AG04450 (cell line): ENCODE measurements at places on chromosomes 16 and 17.

GRCh38 chr17:76601065-76601464 is 15.4 kb upstream of the ST6GALNAC2 start:
- no peak for DNase-seq

DNA sequence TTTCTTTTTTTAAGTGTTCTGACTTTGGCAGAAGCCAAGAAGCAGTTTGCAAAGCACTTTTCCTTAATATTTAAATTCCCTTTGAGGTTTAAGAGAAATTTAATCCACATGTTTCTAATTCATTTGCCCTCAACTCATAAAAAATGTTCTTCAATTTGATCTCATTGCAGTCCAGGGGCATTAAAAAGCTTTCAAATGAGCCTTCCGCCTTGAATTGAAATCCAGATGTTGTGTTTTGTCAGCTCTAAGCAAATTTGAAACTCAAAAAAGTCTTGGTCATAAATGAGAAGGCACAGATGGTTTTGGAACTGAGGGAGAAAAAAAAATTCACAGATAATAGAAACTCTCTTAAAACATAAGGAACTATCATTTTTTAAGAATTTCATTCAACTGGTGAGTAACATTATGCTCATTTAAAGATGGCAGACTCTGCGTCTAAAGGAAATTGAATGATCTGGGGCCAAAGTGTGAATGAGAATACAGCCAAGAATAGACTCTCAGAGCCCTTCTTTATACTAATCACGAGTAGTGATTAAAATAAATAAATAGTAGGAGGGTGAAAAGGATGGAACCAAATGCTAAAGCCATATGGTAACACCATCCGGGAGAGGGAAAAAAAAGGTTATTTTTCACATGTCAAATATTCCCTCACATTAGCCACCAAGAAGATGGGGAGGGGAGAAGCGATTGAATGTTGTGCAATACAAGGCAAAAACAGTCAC is 1304.7 kb downstream of the CDH8 start:
- DNase-seq, result no peak

DNA sequence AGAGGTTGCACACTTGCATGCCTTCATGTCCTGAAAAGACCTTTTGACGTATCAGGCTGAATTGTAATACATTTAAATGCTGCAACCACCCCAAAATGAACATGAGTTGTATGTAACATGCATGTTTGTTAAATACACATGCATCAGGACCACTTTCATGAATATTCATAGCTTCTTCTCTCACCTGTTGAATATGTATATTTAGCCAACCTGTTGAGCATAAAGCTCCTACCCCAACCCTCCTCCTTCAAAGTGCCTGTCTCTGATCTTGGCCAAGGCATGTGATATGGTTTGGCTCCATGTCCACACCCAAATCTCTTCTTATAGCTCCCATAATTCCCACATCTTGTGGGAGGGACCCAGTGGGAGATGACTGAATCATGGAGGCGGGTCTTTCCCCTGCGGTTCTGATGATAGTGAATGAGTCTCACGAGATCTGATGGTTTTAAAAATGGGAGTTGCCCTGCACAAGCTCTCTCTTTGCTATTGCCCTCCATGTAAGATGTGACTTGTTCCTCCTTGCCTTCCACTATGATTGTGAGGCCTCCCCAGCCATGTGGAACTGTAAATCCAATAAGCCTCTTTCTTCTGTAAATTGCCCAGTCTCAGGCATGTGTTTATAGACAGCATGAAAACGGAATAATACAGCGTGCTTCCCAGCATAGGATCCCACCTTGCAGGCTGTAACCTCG is 3.8 kb upstream of the CRYM start:
- no peak for DNase-seq

- no peak for DNase-seq
These were observed 9.0 kb downstream of the SLC5A10 start for GRCh38 chr17:18960803-18961511.

DNA sequence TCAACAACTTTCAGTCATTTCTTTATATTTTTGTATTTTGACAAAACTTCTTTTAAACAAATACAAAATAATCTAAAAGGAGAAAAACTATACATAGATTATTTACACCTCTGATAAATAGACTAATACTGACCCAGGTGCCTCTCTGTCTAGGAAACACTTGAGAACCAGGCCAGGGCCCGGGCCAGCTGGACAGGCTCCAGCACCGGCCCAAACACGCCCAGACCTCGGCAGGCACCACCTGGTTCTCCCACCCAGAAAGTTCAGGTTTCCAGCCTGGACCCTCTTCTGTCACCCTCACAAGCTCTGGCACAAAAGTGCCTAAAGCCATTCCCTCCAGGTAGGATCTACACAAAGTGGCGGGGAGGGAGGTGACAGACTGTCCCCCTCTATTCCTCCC is 97.0 kb upstream of the DNAH17 start:
- DNase-seq, result no peak

DNA sequence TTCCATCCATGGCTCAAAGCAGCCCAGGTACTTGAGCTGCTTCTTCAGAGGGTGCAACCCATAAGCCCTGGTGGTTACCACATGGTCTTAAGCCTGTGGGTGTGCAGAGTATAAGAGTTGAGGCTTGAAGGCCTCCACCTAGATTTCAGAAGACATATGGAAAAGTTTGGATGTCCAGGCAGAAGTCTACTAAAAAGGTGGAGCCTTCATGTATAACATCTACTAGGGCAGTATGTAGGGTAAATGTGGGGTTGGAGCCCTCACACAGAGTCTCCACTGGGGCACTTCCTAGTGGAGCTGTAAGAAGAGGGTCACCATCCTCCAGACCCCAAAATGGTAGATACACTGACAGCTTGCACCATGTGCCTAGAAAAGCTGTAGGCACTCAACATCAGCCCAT is 120.9 kb downstream of the HS3ST3A1 start:
- DNase-seq, result no peak

- no peak for DNase-seq
These were observed 29.7 kb upstream of the KRT17 start for GRCh38 chr17:41653892-41654677.

DNA sequence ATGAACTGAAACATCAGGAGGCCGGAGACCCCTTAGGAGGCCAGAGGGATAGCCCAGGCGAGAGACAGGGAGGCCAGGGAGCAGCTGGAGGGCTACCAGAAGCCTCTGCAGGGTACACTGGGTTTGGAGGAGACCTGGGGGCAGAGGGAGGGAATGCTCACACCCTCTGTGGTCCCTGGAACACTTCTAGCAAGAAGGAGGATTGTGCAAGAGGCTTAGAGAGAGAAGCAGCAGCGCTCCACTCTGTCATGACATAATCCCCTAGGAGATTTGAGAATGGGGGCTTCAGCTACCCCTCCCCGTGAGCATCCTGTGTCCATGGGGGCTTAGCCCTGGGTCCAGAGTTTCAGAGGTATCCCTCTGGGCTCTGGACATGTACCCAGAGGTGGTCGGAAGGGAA is 15.8 kb downstream of the GPR142 start:
- DNase-seq, result no peak

GRCh38 chr16:69798466-69798865 is 36.3 kb downstream of the WWP2 start:
- DNase-seq, result no peak

DNA sequence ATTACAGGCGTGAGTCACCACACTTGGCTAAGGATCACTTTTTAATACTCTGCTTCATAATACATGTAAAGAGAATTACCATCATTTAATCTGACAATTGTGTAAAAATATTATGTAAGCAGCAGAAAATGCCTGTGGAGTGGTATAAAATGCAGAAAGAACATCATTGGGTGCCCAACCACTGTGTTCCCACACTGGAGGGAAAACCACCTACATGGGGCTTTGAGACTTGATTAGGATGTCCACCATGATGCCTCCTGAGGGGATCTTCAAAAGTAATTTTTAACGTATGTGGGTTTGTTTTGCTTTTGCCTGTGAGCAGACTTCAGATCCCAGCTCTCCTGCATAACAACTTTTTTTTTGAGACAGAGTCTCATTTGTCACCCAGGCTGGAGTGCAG is 18.8 kb downstream of the CFAP97D1 start:
- no peak for DNase-seq

- DNase-seq, result no peak
These were observed 2.6 kb downstream of the AOC3 start for GRCh38 chr17:42853597-42853967.

GRCh38 chr17:33387406-33387805 is 94.3 kb upstream of the ASIC2 start:
- DNase-seq, result no peak

DNA sequence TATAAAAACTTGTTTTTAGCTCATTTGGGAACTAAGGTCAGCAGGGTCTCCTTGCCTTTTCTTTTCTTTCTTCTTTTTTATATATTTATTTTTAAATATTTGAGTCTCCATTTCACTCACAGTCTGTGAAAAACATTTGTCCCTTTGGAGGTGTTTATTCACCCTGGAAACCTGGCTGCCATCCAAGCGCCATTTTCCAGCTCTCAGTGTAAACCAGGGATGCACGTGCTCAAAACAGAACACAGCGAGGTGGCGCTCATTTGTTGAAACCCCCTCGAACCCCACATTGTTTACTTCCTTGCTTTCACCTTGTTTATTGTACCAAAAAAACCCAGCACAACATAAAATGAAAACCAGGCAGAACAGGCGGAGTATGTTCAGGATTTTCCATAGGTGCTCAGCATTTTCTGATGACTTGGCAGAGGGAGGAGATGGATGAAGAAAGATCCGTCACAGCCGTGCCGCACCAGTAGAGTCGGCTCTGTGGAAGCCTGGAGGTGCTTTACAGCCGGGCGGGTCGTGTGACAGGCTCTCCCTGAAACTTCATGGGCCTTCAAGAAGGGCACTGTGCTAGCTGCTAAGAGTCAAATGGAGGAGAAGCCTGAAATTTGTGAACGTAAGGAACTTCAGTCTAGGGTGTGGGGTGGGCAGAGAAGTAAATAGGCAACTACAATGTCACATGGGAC is 284.4 kb downstream of the FOXL1 start:
- no peak for DNase-seq

- no peak for DNase-seq
These were observed 37.7 kb downstream of the TBX4 start for GRCh38 chr17:61489719-61490490.

GRCh38 chr16:83994087-83994486 is 26.0 kb downstream of the NECAB2 start:
- peak; percentile 61 for DNase-seq

GRCh38 chr17:15363702-15364101 is 22.3 kb upstream of the TEKT3 start:
- DNase-seq, result no peak

GRCh38 chr17:49390548-49391324 is 23.9 kb downstream of the PHB1 start:
- no peak for DNase-seq

- DNase-seq, result no peak
These were observed 7.7 kb upstream of the ARHGAP23 start for GRCh38 chr17:38420518-38420917.

GRCh38 chr17:6064868-6065267 is 5.3 kb upstream of the WSCD1 start:
- no peak for DNase-seq

GRCh38 chr16:89707695-89708094 is 6.2 kb upstream of the SPATA2L start:
- no peak for DNase-seq

DNA sequence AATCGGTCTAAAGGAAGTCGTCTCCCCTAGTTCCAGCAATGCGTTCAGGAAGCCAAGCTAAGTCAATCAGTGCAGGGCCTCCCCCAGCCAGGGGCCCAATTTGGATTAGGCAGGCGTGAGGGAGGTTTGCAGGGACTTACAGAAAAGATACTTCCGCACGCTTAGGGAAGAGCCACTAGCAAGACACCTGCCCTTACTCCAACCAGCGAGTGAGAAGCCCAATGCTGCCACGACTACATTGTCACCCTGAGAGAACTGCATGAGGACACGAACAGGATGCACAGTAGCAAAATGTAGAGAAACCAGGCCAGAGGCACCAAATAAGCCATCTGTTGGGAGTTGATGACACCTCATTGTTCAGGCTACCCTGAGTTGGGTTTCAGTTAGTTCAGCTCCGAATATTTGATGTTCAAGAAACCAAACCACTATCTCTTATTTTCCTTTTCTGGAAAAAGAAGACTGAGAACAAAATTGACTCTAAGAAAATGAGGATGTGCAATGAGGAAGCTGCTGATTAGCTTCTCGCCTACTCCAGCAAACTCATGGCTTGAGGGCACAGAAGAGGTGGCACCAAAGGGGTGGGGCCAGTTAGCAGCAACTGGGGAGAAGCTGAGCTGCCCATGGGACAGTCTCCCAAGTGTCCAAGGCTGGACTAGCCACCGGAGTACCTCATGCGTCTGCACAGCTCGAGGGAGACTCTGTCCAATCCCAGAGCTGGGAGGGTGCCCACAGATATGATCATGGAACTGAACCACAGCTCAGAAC is 29.3 kb downstream of the TK2 start:
- DNase-seq, result no peak

DNA sequence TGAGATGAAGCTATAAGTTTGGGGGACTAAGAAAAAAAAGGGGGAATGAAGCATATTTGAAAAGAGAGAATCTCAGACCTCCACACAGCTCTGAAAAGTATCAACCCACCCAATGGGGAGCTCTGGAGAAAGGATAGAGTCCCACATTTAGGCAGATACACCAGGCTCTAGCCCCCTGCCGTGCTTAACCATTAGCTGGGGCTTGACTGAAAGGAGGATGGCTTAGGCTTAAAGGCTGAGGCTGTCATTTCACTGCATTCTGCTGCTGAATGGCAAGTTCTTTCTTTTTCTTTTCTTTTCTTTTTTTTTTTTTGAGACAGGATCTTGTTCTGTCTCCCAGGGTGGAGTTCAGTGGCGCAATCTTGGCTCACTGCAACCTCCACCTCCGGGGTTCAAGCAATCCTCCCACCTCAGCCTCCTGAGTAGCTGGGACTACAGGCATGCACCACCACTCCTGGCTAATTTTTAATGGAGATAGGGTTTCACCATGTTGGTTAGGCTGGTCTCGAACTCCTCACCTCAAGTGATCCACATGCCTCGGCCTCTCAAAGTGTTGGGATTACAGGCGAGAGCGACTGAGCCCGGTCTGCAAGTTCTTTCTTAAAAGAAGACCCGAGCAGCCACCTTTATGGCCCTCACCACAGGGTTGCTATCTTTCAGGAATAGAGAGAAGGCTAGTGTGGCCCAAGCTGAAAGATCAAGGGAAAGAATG is 9.0 kb upstream of the MMP2 start:
- DNase-seq, result no peak

DNA sequence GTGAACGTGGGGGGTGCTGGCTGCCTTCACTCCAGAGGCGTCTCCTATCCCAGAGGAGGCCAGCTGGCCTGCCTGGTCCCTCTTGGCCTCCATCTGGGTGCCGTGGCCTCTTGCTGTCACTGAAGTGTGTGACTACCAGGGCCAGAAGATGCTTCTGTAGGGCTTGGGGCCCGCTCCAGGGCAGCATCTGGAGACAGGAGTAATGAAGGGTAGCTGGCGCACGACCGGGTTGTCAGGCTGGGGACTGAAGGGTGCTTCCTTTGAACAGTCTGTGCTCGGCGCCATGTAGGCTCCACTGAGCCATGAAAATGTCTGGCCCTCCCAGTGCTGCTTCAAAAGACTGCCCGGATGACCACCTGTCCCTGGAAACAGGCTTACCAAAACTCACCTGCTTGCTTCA is 31.3 kb downstream of the ASIC2 start:
- DNase-seq, result no peak
